SIG-M5 (cell line): ENCODE measurements at places on chromosomes 5 and 9.

DNA sequence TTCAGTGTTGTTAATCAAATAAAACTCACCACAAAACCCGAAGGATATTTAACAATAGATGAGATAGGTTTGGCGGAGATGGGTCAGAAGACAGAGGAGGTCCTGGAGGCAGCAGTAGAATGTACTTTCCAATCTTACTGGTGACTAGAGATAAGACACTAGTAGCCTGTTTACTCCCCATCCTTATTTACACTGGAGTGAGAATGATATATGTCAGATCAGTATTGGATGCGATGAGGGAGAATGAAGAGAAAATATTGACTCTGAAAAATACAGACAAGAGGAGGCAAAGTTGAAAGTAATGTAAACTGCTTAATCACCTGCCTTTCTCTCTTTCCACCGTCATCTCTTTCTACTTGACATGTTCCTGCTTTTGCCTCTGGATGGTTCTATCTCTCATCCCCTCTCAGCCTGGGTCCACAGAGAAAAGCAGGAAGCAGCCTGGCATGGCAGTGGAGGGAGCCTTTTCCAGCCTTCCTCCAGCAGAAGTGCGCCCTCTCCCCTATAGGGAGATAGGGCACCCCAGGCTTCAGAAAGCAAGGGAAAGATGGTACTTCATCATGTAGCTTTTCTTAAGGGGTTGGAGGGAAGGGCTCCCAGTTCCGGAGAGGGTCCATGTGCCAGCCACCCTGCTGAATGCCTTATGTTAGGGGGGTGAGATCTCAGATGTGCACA lies 11.1 kb downstream of the PALM2AKAP2 start:
- no peak for DNase-seq

- DNase-seq = no peak
Observed at GRCh38 chr5:73686912-73687311, 60.9 kb downstream of the ARHGEF28 start.

DNA sequence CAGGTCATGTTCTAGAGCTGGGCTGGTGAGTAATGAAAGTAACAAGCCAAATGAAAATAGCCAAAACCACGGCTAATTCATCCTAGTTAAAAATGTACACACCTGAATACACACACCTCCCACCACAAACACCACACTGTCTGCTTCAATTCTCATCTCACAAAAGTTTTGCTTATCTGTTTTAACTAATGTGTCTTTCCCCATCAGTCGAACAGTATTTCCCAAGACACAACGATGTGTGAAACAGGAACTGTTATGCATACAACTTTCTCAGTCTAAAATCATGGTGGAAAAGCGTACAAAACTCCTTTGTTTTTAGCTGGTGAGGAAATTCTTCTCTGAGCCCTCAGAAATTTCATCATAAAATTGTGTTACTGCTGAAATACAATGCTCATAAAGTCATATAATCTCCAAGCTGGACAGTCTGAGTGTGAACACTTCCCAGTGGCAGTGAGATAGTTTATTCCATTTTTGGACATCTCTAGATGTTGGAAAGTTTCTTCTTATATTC lies 242.4 kb downstream of the EFNA5 start:
- no peak for DNase-seq

- DNase-seq = no peak
Observed at GRCh38 chr5:180130876-180131740, 59.5 kb upstream of the RNF130 start.

- no peak for DNase-seq
Observed at GRCh38 chr5:1480806-1481205, 35.6 kb upstream of the SLC6A3 start.

DNA sequence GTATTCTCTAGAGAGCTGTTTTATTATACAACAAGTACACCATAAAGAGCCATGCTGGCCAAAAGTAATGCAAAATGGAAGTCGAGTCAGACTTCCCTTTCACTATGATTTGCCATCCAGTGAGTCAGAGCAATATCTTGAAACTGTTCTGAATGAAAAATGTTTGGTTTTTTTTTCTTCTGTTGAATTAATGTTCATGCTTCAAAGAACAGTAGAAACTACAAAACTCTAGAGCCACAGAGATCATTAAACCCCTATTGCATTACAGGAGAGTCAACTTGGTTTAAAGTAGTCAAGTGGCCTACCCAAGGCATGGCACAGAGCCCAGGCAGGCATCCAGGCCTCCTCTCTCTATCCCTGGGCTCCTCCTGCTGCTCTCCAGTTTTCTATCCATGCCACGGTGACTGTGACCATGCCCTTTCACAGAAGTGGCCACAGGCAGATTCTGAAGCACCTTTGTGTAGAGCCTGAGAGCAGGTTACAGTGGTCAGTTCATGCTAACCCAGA lies 358.9 kb downstream of the DEPDC1B start:
- no peak for DNase-seq

- no peak for DNase-seq
Observed at GRCh38 chr9:76218117-76218885, 175.9 kb downstream of the RFK start.
